ENCODE measurements at places on chromosomes 1 and 21. TPM values are rescaled to one million over a fixed set of nuclear protein-coding genes. Genes with fewer than 3 reads are reported as not detected.

The ACTN2 gene
- 0.37 TPM for total RNA-seq

The TSTD1 gene
- total RNA-seq = 59.3 TPM

DNA sequence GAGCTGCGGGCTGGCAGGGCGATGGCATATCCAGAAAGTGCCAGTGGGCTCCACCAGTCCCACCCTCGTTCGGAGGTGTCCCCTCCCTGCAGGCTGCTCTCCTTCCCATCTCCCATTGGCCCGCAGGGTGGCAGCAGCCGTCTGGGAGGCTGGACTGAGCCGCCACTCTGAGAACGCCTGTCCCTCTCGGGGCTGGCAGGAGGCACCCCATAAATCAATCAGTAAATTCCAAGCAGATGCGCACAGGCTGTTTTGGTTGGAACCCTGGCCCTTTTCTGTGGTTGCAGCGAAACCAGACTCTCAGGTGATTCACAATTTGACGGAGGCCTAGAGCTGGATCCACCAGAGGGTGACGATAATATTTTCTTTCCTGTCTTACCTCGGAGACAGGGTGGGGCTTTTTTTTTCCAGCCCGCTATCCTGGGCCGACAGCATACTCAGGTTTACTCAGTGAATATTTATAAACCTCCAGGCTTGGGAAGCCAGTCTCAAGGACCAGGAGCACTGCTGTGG lies 99.7 kb downstream of the GLIS1 start:
- no peak for DNase-seq

The RBM11 gene
- 7.4 TPM for total RNA-seq

Data from activated naive CD4-positive, alpha-beta T cell treated with anti-CD3 and anti-CD28 coated beads, Interleukin-2, amount 50 U/mL, for 72 hours (primary cell).